ENCODE measurements at places on chromosomes 6 and 20.

- no peak for DNase-seq
Observed at GRCh38 chr6:41315943-41316620, 19.3 kb upstream of the NCR2 start.

GRCh38 chr6:111759836-111760785 is 113.1 kb downstream of the FYN start:
- DNase-seq, result no peak

DNA sequence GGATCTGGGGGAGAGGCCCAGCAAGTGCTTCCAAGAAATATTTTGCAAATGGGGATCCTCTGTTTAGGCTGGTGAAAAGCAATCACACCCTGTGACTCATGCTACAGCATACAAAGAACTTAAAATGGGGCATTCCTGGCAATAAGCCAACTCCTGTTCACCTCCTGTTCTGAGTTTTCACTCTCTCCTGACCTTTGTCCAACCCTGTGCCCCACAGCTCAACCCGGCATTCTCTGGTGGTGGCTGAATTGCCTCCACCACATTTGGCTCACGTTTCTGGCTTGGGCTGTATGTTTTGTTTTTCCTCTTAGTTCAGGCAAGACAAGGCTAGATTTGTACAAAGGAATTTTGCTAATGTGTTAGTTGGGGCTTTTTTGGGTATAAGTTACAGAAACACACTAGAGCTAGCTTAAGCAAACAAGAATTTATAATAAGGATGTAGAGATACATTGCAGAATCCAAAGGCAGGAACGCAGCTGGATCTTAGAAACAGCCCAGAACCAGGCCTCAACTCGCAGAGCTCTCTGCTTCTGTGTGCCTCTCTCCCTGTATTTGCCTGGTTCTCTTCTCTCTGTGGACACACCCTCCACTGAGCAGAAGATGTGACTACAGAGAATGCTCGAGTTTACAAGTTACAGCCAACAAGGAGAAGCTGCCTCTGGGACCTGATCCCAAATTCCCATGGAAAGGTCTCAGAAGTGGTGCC is 9.4 kb downstream of the ABCC10 start:
- DNase-seq, result no peak

- DNase-seq, result no peak
Observed at GRCh38 chr6:136404627-136405419, 115.2 kb upstream of the BCLAF1 start.

DNA sequence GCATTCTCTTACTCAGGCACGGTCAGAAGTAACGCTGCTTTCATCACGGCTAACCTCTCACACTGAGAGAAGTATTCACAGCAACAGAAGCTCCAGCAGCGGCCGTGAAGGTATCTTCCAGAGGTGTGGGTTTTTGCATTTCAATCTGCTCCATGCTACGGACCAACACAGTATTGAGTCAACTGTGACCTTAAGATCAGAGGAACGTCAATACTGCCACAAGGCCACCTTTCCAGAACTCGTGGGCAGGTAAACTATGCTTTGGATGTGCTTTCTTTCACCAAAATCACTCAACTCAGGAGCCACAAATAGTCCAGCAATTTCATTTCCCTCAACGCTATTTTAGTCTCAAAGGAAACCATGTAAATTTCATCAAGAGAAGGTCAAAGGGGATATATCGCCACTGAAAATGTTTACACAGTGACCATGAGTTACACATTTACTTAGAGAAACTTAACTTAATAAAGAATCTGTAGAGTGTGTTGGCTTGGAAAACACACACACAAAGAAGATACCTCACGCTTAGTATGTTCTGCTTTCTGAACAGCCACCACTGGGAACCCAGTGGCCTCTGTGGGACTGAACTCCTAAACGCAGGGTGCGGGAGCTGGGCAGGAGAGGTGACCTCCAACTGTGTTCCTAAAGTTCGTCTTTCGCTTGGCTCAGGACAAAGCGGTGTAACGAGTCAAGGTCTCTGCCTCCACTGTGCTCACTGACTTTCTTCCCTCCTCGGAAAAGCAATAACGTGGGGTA is 27.9 kb downstream of the TXNDC5 start:
- DNase-seq, result no peak

DNA sequence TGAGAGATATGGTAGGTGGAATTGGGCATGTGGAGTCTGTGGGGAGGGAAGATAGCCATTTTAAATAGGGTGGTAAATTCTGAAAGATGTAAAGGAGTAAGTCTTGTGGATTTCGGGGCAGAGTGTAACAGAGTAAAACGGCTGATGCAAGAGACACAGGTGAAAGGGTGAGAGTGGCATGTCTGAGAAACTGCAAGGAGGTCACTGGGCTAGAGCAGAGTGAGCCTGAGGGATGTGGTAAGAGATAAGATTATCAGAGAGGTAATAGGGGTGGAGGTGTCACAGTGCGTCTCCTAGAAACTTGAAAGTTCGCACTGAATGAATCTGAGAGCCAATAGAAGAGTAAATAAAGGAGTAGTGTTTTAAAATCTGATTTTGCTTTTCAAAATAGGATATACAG is 308.1 kb downstream of the EPM2A start:
- no peak for DNase-seq

- no peak for DNase-seq
Observed at GRCh38 chr6:144075187-144075586, 20.2 kb downstream of the SF3B5 start.

DNA sequence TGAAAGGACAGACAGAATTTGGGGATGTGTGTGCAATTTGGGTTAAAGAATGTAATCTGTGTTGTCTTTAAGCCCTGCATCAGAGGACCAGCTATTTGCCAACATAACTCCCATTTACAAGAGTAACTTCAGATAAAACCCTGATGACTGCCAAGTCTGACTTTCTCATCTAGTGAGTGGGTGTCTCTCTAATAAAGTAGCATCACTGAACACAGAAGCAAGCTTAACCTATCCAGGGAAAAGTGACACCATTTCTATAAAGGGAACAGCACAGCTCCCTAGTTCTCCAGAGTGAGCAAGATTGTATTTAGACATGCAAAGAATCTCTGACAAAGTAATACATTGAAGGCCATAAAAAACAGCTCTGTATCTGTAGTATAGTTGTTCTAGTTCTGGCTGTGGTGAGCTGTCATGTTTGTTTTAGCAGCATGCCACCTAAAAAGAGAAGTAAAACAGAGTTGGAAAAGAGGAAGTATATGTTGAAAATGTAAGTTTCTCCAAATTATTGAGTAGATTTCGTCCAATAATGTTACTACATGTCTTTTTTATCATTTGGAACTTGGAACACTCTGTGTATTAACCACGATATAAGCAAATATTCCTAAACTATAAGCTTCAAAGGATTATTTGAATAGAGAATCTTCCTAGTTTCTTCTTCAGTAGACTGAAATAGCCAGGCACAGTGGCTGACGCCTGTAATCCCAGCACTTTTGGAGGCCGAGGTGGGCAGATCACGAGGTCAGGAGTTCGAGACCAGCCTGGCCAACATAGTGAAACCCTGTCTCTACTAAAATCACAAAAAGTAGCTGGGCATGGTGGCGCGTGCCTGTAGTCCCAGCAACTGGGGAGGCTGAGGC is 8.8 kb upstream of the PIM1 start:
- DNase-seq, result no peak

GRCh38 chr20:56463428-56463827 is 5.0 kb upstream of the RTF2 start:
- no peak for DNase-seq

GRCh38 chr6:128174724-128175123 is 273.9 kb upstream of the THEMIS start:
- DNase-seq, result no peak

DNA sequence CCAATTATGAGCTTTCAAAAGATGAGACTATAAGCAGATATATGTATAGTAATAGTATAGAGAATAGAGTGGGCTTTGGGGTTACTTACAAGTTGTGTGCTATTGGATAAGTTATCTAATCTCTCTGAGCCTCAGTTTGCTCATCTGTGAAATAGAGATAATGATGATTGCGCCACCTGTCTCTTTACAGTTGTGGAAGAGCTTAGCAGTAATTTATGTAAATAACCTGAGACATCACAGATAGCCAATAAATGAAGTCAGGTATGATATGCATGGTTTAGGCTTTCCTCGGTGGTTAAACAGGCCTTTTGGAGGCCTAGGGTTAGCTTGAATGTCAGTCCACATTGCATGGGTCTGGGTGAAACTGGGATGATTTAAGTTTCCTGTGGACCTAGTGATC is 29.8 kb upstream of the SCUBE3 start:
- no peak for DNase-seq

DNA sequence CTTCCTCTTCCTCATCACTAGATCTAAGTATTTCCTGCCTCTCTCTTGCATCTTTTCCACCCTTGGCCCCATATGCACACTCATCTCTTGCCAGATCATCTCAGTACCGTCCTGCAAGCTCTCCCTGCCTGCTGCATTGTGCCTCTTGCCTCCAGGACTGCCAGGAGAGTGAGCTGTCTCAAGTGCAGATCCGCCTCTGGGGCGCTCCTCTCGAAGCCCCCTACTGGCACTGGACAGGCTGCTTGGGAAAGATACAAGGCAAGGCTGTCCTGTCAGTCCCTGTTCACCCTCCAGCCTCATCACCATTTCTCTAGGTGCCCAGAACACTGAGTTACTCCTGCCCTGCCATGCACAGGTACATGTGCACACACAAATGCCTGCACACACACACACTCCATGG is 10.2 kb downstream of the SYNDIG1 start:
- no peak for DNase-seq

- peak; percentile 31 for DNase-seq
Observed at GRCh38 chr20:16517946-16518783, 55.1 kb downstream of the KIF16B start.

- no peak for DNase-seq
Observed at GRCh38 chr20:50625986-50626677, 65.2 kb downstream of the RIPOR3 start.

DNA sequence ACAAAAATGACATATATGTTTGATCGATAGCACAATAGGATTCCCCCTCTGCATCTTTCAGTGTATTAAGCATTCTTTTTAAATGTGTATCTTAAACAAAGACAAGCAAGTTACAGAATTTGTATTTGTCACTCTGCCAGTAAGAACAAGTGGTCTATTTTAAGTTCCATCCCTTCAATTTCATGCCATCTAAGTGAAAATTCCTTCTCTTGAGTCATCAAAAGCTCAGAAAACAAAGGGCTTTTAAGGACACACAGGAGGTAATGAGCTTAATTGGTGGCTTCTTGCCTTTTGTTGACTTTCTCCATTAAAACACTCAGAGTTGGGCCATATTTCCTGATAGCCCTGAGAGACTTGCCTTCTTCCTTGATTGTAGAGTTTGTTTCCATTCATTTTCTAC is 547.8 kb downstream of the TENT5A start:
- DNase-seq, result no peak

- DNase-seq, result no peak
Observed at GRCh38 chr20:53914091-53914780, 156.2 kb downstream of the BCAS1 start.

DNA sequence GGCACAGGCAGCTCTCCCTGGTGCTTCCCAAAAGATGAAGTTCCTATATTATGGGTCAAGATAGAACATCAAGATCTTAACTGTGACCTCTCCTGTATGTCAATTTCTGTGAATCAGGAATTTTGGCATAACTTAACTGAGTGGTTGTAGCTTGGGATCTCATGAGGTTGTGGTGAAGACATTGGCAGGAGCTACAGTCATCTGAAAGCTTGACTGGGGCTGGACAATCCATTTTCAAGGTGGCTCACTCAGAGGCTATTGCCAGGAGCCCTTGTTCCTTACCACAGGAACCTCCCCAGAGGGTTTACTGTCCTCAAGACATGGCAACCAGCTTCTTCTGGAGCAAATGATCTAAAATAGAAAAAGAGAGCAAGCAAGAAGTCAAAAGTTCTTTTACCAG is 252.2 kb downstream of the ADGB start:
- no peak for DNase-seq

GRCh38 chr20:4082406-4083097 is 67.2 kb upstream of the RNF24 start:
- DNase-seq, result peak; percentile 29

DNA sequence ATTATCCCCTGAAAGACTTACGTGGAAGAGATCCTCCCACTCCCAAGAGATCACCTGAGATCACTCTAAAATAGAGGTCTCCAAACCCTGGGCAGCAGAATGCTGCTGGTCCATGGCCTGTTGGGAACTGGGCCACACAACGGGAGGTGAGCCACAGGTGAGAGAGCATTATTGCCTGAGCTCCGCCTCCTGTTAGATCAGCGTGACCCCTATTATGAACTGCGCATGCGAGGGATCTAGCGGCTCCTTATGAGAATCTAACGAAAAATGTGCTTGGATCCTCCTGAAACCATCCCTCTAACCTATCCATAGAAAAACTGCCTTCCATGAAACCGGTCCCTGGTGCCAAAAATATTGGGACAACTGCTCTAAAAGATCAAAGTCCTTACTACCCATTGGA is 1057.4 kb downstream of the EPHA7 start:
- DNase-seq, result no peak

DNA sequence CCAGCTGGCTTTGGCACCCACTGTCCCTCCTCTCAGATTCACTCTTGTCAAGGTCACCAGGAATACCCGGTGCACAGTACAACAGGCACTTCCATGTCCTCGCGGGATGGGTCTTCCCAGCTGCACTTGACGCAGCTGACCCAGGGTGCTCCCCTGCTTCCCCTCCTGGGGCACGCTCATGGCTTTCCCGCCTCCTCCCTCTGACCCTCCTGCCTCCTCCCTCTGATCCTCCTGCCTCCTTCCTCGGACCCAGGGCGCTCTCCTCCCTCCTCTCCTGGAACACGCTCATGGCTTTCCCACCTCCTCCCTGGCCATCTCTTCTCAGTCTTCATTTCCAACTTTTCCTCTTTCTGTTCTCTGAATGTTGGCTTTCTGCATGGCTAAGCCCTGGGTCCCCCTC is 42.1 kb downstream of the FAM209B start:
- DNase-seq, result no peak

- DNase-seq, result peak; percentile 41
Observed at GRCh38 chr20:1215386-1216170, 10.3 kb upstream of the RAD21L1 start.

All from CD4-positive, alpha-beta T cell (primary cell).